ENCODE measurements at places on chromosomes 7 and 10.

DNA sequence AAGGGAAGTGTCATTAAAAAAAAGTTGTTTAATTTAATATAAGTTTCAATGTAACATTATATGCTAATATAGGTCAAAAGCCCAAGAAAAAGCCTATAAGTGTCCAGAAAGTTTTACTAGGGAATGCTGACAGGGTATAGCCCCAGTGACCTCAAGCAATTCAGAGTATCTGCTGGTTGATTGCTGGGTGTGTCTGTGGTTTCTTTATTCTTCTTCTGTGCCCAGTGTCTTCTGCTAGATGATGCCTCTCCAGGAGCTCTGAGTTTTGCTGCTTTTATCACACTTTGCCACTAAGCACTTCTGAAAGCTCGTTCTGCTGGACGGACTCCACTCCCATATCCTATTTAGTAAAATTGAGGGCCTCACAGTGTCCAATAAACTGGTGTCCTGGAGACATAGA lies 212.2 kb upstream of the NRG3 start:
- no peak for DNase-seq

DNA sequence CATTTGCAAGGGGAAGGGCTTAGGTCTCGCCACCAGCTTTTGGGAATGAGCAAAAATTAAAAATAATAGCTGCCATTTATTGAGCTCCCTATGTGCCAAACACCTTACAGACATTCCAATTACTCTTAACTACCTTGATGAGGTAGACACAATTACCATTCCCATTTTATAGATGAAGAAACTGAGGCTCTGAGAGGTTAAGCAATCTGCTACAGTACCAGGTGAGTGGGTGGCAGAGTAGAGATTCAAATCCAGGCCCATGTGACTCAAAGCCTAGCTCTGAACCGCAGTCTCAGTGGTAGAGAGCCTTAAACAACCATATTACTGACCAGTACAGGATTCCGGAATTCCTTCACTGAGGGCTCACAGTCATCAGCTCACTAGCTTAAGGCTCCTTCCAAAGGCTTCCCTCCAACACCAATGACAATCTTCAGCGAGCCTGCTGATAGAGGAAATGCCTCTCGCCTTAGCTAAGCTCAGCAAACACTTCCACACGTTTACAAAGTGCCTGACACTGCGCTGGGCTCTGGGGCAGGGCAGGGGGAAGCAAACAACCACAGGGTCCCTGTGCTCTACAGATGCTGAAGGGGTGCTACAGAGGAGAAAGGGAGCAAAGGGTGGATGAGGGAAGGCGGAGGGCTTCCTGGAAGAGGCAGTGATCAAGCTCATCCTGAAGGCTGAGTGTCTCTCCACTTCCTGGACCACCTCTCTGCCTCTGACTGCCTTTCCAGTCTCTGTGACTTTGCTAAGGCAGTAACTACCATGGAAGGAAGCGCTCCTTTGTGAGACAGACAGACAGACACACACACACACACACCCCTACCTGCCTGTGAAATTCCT lies 7.4 kb downstream of the LRRC20 start:
- peak; percentile 40 for DNase-seq

GRCh38 chr7:32658034-32658433 lies 162.7 kb downstream of the AVL9 start:
- DNase-seq, result no peak

- no peak for DNase-seq
Measured at GRCh38 chr7:132592936-132593335, 16.7 kb upstream of the PLXNA4 start.

GRCh38 chr10:99430116-99430450 lies 341 bp downstream of the GOT1 start:
- DNase-seq, result no peak

All from fibroblast of skin of scalp (primary cell).